ENCODE measurements at places on chromosomes 7 and 10.

- DNase-seq: no peak
Observed at GRCh38 chr10:133132473-133133291, 27.3 kb upstream of the KNDC1 start.

DNA sequence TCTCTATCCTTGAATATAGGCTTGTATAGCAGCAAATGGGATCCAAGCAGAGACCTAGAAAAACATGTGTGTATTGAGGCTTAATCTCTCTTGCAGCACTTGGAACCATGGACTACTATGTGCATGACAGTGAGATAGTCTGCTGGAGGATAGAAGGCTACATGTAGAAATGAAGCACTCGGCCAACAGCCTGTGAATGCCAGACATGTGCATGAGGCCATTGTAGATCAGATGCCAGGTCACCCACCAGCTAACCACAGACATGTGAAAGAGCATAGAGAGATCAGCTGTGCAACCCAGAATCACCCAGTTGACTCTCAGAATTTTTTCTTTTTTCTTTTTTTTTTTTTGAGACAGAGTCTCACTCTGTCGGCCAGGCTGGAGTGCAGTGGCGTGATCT lies 90.9 kb downstream of the NT5C2 start:
- no peak for DNase-seq

GRCh38 chr10:15245530-15245929 lies 77.0 kb upstream of the NMT2 start:
- no peak for DNase-seq

- DNase-seq: no peak
Observed at GRCh38 chr7:150755473-150756099, 18.4 kb downstream of the GIMAP5 start.

Data from WERI-Rb-1 (cell line).